ENCODE measurements at places on chromosomes 5 and 9.

- no peak for DNase-seq
These were observed 357.5 kb downstream of the TAF11L14 start for GRCh38 chr5:17991775-17992174.

DNA sequence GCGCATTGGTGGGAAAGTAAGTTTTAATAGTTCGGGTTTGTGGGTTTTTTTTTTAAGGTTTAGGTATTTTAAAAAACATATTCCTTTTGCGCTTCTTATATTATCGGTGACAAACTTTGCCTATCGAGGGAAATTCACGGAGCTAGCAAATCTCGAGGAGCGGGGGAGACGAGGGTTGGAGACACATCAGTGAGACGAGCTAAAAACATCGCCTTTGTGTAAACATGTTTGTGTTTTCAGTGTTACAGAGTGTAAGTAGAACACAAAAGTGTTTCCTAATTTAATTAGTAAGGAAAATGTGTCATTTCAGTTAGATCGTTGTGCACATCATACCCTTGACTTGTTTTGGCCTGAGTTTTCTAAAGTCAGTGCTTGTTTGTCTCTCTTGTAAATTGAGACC is 945 bp downstream of the BTF3 start:
- no peak for DNase-seq

DNA sequence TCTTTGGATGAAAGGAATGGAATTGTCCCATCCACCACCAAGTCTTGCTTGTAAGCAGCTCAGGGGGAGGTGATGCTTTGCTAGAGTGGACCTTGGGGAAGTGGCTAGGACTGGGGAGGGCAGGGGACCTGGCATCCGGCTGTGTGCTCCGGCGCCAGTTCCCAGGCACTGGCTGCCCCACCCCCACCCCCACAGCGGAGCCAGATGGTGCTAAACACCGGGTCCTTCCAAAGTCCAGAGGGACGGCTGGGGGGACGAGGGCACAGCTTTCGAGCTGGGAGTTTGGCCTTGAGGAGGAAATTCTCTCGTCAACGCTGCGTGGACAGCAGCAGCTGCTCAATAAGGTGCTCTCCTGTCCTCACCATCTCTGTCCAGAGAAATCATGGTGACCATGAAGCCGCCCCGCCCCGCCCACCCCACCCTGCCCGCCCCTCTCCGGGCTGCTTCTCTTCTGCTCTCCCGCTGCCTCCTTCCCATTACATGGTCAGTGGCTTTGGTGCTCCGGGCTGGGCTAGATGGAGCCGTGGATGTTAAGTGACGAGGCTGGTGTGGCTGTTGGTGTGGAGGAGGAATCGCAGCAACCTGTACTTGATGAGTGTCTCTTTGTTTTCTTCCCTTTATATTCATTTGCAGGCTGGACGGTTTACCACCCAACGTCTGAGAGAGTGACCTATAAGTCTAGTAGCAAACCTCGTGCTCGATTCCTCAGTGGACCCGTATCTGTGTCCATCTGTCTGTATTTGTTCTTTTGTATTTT is 115.7 kb downstream of the WNK2 start:
- DNase-seq: peak; percentile 47

DNA sequence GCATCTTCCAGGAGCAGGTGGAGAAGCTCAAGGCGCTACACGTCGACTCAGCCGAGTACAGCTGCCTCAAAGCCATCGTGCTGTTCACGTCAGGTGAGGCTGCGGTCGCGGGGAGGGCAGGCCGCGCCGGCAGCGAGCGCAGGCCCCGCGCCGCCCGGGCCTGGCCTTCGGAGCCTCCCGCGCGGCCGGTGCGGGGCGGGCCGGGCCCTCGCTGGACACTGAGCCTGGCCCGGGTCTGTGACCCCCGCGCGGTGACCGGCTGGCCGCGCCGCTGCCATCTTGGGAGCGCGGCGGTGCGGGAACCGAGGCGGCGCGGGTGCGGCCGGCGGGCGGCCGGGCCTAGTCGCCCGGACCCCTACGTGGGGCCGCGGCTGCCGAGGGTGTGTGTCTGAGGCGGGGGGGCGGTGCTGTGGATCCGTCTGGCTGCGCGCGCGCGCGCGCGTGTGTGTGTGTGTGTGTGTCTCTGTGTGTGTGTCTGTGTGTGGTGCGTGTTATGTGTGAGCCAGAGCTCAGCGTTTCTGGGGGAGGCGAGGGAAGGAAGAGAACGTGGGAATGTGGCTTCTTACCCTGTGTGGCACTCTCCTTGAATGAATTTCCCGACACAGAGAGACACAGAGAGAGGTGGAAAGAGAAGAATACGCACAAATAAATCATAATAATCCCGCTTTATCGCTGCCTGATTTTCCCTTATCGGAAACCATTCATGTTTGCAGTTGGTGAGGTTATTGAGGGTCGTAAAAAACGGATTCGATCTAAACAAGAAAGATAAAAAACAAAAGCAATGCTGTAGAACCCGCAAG is 5.5 kb downstream of the NR2F1 start:
- no peak for DNase-seq

DNA sequence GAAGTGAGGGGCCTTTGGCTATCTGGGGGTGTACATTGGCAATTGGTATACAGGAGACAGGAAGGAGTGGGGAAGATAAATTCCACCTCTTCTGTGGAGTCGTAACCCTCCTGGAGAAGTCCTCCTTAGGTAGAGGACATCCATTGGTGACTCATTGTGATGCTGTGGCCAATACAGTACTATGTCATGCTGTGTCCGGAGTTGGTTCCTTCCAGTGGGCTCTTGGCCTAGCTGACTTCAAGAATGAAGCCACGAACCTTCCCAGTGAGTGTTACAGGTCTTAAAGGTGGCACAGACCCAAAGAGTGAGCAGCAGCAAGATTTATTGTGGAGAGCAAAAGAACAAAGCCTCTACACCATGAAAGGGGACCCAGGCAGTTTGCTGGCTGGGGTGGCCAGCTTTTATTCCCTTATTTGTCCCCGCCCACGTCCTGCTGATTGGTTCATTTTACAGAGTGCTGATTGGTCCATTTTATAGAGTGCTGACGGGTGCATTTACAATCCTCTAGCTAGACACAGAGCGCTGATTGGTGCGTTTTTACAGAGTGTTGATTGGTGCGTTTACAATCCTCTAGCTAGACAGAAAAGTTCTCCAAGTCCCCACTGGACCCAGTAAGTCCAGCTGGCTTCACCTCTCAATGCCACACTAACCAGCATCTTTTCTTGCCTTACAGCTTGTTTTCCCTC is 37.3 kb upstream of the FBP1 start:
- DNase-seq: no peak

GRCh38 chr5:104498281-104498680 is 935.7 kb upstream of the NUDT12 start:
- DNase-seq: no peak

- no peak for DNase-seq
These were observed 1.9 kb downstream of the ANKH start for GRCh38 chr5:14869668-14870164.

GRCh38 chr5:176497852-176498251 is 39.4 kb downstream of the RNF44 start:
- no peak for DNase-seq

- no peak for DNase-seq
These were observed 28.5 kb upstream of the CTSV start for GRCh38 chr9:97067490-97067889.

DNA sequence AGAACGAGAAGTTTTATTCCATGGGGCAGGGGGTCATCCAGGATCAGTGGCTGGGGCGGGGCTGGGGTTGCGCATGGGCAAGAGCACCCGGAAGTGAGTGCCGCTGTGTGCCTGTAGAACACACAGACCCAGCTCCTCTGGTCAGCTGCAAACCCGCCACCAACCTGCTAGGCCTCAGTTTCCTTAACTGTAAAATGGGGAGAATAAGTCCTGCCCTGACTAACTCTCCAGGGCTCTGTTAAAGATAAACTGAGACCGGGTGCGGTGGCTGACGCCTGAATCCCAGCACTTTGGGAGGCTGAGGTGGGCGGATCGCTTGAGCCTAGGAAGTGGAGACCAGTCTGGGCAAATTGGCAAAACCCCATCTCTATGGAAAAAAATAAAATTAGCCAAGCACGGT is 152.2 kb downstream of the GABBR2 start:
- no peak for DNase-seq

GRCh38 chr5:60820593-60821487 is 23.2 kb downstream of the ELOVL7 start:
- no peak for DNase-seq

- DNase-seq: no peak
These were observed 39.8 kb downstream of the SERINC5 start for GRCh38 chr5:80216096-80216495.

- DNase-seq: no peak
These were observed 19.0 kb downstream of the SKP2 start for GRCh38 chr5:36170832-36171424.

DNA sequence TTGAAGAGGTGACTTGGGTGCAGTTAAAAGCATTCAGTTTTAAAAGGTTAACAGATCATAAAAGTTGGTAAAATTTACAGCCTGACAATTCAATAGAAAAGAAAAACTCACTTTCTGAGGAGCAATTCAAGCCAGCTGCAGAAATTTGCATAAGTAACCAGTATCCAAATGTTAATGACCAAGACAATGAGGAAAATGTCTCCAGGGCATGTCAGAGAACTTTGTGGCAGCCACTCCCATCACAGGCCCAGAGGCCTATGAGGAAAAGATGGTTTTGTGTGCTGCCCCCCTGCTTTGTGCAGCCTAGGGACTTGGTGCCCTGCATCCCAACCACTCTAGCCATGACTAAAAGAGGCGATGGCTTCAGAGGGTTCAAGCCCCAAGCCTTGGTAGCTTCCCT is 1406.5 kb upstream of the ACO1 start:
- DNase-seq: no peak

- no peak for DNase-seq
These were observed 414.5 kb upstream of the ADAMTS16 start for GRCh38 chr5:4725594-4725993.

DNA sequence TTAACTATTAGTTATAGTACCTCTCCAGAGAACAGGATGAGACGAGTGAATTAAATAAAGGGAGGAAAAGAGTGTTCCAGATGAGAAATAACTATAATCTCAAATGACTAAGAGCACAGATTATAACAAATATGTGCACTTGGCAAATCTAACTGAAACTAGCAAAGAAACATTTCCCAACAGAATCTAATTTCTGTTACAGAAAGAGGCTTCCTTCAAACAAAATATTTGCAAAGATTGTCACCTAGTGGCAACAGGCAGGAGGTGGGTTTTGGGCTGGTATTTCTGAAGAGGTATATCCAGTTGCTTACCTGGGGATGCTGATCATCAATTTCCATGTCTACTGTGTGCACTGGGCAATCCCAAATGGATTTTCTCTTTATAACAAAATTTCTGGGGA is 5.6 kb upstream of the SPDL1 start:
- no peak for DNase-seq

DNA sequence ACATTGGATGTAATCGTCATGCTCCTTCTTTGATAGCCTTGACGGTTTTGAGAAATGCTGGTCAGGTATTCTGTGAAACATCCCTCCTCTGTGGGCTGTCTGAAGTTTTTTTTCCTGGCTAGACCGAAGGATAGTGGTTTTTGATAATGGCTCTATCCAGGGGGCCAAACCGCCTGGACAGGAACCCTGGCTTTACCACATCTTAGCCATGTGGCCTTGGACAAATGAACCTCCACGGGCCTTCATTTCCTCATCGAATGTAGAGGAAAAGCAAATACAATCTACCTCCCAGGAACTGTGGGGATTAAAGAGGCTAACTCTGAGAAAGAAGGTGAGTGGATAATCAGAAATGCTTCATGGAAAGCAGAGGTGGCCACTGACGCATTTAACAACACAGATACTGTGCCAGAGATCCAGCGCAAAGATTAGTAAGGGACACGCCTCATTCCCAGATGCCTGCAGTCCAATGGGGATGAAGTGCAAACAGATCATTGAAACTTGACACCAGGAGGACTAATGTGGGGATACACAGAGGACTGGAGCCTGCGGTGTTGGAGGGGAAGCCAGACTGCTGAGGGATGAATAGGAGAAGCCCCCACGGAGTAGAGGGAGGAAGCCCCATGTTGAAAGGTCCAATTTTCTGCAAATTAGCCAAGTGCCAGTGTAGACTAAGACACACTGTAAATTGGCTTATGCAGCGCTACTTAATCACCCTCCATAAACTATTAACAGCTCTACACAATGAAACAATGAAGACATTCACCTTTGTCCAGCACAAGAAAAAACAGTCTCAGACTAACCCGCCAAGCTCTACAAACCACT is 41.6 kb downstream of the MYO10 start:
- DNase-seq: no peak

DNA sequence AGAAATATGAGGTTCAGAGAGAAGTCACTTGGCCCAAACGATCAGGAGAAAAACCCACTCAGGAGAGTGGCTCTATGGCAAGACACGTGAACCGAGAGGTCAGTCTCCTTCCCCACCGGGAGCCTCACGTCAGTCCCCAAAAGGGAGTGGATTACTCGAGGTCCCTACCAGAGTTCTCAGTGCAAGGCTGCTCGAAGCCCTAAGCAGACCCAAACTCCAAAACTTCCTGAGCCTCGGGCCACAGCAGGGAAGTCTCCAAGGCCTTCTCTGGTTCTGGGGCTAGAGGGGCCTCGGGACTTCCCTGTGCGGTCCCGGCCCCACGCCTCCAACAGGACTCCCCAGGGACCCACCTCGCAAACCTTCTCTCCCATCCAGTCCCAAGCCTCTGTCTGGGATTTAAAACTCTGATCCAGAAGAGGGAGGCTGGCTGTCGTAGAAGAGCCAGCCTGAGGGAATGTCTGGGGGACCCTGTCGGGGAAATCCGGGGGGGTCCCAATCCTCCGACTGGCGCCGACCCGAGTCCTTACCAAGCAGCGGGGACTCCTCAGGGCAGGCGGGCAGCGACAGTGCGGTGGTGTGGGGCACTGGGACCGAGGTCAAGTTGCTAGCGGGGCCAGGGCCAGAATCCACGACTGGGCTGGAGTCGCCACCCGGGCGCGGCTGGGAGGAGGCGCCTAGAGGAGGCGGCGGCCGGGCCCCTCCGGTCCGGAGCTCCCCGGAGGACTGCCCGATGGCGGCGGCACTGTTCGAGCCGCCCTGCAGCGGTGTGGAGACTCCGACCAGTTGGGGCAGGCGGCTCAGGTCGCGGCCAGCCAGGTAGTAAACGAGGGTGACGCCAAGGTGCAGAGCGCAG is 679 bp downstream of the B4GALT1 start:
- DNase-seq: no peak

DNA sequence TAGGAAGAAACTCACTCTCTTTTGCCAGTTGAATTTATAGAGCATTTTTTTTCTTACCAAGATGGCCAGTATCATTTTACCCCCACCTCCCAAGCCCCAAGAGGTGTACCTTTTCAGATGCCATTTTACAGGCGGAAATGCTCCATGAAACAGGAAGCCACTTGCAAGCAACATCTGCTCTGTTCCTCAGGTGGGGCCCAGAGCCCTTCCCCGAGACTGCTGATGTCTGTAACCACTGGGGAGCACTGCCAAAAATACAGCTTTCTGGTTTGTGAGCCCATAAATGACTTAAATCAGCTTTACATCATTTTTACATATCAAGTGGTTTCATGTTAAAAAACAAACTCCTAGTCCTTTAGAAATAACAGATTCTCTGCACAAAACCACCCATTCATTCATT is 42.9 kb upstream of the GARNL3 start:
- DNase-seq: no peak

GRCh38 chr5:9408964-9409363 is 136.9 kb downstream of the SEMA5A start:
- DNase-seq: no peak

- DNase-seq: no peak
These were observed 65.5 kb downstream of the EBF1 start for GRCh38 chr5:159034083-159034824.
